Heart left ventricle (tissue), 16 donors: ENCODE measurements at places on chromosomes 6 and 20.
A peak's percentile ranks its signal among the peaks of the same experiment; 100 is the strongest.

DNA sequence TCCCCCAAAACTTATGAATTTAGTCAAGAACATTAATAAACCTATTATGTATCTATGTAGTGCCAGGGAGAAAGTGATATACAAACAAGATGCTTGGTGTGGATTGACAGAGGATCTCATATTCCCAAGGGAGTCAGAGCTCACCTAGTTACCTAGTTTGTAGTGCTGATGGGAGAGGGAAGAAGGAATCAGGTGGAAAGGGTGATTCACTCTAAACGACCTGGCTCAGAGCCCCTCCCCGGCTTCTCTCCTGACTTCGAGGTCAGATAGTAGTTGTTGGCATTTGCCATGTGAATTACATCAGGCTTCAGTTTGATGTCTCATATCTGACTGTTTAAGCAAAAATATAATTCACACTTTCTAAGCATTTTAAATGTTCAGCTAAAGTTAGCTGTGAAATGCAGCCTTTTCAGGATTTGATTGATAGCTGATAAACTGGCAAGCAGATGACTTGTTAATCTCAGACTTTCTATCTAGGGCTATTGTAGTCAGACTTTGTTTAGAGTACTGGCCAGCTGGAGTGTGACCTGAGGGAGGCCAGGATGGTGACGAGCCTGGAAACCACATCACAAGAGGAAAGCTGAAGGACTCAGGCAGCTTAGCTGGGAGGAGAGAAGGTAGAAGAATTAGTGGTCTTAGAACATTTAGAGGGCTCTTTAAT is 123.7 kb downstream of the AKAP7 start:
- DNase-seq, result no peak

DNA sequence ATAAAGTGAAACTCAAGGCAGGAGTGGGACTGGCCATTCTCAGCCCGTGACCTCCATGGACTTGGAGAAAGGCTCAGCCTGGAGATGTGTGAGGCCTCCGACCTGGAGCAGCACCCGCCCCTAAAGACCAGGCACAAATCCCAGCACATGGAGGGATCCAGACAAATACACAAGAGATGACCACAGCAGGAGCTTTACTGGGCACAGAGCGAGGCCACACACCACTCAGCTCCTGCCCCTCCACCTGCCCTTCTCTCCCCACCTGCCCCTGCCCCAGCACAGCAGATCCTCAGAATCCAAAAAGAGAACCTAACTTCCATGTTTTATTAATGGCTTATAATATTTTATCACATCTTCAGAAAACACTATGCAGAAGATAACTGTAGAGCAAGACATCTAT is 20.4 kb upstream of the MICB start:
- no peak for DNase-seq

- no peak for DNase-seq
Measured at GRCh38 chr6:35694462-35694861, 5.7 kb upstream of the FKBP5 start.

DNA sequence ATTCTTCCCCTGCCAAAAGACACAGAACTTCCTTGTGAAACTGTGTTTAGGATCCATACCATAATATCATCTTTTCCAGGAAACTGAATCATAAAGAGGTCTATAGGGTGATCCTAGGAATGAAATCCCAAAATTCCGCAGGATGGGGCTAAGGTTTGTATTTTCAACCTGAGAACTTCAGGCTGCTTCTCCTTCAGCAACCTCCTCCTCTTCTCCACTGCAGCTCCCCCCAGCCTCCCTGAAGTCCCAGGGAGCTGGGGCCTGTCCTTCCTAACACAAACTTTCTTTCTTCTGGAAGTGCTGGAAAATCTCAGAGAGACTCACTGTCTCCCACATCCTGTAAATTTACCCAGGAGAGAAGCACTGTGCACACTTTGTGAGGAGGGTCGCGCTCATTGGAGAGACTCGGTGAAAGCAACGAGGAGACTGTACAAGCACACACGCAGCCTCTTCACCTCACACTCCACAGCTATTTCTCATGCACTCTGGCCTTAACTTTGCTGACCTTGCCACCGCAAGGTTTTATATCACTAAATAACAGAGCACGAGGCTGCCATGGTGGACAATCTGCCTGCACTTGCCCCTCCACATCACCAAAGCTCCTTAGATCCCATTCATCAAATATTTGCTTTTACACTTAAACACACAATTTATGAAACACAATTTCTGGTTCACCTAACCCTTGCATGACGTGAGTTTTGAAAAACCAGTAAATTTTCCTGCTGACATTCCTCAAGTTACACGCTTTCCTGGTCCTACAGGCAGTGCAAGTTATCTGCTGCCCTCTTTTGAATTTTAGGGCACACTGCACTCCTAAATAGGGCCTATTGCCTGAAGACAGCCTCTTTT is 14.3 kb downstream of the ID4 start:
- no peak for DNase-seq

DNA sequence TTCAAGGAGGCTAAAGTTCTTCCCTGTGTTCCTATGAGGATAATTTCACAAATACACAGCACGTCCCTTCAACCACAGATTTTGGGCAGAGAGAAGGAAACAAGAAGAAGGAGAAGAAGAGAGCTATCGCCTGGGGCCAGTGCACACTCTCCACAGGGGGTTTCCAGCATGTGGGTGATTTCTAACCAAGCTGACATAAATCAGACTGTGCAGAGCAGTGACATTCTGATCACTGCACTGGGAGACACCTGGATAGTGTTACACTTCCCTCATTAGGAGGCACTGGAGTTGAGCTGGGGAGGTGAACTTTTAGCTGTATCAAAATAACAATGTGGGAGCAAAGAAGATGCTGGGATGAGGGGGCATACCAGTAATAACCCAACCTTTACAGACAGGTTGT is 71.8 kb upstream of the CENPW start:
- no peak for DNase-seq

DNA sequence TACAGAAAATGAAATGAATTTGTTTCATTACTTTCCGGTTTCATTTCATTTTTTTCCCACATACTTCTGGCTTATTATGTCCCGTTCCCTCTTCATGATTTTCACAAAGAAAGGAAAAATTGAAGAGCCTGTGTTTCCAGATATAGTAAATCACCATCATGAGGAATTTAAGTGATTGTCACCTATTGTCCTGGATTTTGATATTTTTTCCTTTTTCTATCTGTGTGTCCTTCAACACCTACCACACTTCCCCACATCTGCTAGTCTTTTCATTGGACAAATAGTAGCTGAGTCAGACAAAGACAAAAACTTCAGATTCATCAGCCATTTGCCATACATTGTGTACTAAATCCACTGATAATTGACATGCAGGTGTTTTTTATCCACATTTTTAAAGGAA is 258.2 kb upstream of the HSF2 start:
- DNase-seq, result no peak

- no peak for DNase-seq
Measured at GRCh38 chr6:95133578-95133977, 443.8 kb upstream of the MANEA start.

- no peak for DNase-seq
Measured at GRCh38 chr6:106974336-106974998, at the start of gene CD24. CD24 (minus strand) TSS chr6:106974729; CDS start chr6:106974646, 83 bp downstream.

DNA sequence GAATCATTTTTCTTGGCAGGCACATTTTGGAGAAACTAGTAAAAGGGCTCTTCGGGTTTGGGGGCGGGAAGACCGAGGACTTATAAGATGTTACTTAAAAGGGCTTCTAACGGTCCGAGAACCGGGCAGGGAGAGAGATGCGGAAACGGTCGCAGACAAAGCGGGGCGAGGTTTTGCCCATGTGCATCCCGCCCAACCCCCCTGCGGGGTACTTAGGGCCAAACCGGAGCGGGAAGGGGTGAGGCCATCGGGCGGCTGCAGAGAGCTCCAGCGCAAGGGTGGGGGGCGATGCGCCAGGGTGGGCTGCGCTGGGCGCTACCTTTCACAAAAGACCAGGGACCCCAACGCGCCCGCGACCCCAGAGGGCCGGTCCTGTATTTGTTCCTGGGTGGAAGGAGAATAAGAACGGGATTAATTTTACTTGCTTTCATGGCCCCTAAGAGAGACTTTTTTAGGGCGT is 616 bp downstream of the TUBB start:
- DNase-seq, result peak; percentile 81

DNA sequence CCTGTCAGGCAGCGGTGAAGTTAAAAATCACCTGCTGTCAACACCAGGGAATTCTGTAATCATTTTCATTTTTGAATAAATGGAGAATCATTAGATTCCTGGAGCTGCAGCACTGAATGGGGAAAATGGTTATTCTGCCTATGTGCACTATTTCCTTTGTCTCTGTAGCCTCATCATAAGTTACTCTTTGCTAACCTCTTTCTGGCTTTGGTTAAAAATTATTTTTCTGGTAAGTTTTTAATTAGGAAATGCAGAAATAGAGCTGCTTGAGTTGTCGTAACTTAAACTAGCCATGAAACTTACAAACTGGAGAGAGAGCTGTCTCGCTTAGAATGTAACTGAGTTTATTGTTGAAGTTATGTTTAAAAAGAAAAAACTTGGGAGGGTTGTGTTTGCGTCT is 28.8 kb downstream of the ZFAND3 start:
- no peak for DNase-seq

DNA sequence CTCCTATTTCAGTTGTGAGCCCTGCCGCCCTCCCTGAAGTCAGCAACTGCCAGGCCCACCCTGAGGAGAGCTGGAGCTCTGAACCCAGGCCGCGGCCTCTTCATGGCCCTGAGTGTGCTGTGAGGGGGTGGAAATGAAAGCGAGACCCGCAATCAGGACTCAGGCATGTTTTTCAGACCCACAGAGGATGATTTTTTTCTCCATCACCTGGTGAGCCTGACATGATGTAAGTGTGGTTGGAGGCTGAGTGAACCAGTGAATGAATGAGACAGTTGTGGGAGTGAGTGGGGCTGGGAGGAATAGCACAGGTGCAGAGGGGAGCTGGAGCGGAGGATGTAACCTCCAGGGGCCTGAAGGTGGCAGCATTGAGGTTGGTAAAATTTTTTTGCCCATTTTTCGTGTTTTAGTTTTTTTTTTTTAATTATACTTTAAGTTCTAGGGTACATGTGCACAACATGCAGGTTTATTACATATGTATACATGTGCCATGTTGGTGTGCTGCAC is 18.3 kb downstream of the RAET1L start:
- no peak for DNase-seq

DNA sequence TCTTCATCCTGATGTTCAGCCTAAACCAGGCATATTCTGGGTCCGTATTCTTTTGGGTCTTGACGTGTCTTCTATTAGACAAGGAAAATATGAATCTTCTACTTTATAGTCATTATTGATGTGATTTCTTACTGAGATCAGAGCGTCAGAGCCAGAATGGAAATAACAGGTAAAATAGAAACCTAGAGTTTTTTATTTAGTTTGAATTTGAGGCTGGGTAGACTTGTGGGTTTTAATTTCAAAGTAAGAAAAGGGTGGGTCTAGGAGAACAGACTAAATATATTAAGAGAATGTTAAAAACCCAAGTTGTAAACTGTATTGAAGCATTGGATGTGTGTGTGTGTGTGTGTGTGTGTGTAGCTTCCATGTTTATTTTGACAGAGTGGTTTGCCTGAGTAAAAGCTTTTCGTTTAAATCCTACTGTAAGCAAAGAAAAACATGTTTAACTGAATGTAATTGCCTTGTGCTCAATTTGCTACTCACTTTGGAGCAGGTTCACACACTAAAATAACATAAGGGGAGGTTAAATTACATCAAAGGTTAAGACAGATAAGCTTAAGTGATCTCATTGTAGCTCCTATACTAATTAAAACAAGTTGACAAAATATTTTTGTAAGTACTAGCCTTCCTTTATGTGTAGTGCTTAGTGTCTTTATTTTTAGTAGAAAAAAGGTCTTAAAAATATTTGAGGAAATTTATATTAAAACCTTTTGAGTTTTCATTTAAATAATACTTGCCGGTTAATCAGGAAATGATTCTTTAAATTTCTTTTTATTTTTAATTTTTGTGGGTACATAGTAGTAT is 17.4 kb downstream of the HECA start:
- DNase-seq, result no peak

GRCh38 chr6:8243475-8243874 is 141.1 kb upstream of the EEF1E1 start:
- no peak for DNase-seq

- no peak for DNase-seq
Measured at GRCh38 chr6:110946498-110946897, 12.0 kb upstream of the GTF3C6 start.

GRCh38 chr20:40961686-40962640 is 66.7 kb upstream of the TOP1 start:
- no peak for DNase-seq

DNA sequence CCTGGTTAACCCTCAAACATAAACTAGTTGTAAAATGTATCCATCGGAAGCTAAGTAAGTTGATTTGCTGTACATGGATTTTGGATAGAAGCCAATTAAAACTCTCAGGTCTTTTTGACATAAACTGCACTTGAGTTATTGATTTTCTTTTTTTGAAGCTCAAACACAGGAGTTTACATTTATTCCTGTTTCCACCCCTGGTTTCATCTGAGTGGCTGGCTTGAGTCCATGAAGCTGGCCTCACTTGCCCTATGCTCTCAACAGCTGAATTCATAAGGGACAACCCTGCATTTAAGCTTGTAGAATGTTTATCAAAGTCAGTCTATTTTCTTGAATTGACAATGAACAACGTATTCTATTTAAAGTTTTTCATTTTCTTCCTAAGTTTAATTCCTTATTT is 58.1 kb upstream of the PLEKHG1 start:
- DNase-seq, result no peak

GRCh38 chr6:69063401-69063800 is 428.3 kb downstream of the ADGRB3 start:
- DNase-seq, result no peak

DNA sequence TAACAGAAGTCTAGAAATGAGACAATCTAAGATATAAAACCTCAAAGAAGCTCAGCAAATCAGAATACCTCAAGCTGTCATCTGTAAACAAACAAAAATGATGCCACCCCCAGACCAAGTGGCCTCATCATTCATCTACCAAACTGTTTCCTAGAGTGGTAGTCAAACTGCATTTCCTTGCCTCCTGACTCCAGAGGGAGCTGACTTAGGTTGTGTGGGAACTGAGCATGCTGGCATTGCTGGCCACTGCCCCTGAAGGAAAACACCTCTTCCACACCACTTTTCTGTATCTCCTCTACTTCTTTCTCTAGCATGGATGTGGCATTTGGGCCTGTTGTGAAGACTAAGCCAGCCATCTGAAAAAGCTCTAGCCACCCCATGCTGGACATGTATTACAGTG is 56.3 kb downstream of the ZHX3 start:
- no peak for DNase-seq

GRCh38 chr20:49987868-49988690 is 5.3 kb downstream of the SNAI1 start:
- no peak for DNase-seq
